ENCODE measurements at places on chromosomes 11 and 22. TPM values are rescaled to one million over a fixed set of nuclear protein-coding genes. Genes with fewer than 3 reads are reported as not detected.

SIK2 gene
- total RNA-seq: 10.7 TPM

CDC42EP2 gene
- 7.9 TPM for total RNA-seq

RCE1 gene
- total RNA-seq: 8.8 TPM

KRTAP5-11 gene
- not detected for total RNA-seq

PANX2 gene
- total RNA-seq: 0.49 TPM

ARHGEF17 gene
- 9.8 TPM for total RNA-seq

DNA sequence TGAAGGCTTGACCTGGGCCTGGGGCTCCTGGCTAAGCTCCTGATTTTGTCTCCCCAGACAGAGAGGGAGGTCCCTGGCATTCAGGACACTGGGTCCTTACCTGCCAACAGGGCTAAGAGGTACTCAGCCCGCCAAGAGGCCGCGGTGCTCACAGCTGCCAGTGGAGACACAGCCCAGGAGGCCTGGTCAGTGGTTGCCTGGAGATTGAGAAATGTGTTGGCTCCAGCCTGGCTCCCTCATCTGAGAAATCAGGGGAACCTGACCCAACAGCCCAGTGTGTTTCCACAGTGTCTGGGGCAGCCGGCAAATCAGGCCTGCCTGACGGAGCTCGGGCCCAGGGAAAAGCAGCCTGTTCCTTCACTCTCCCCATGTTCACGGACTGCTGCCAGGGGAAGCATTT lies 79.4 kb upstream of the NAV2 start:
- peak; percentile 16 for DNase-seq

- DNase-seq: no peak
Observed at GRCh38 chr11:97234016-97234415, 844.2 kb downstream of the JRKL start.

- peak; percentile 69 for DNase-seq
Observed at GRCh38 chr11:70876685-70877084, 375.7 kb downstream of the SHANK2 start.

DNA sequence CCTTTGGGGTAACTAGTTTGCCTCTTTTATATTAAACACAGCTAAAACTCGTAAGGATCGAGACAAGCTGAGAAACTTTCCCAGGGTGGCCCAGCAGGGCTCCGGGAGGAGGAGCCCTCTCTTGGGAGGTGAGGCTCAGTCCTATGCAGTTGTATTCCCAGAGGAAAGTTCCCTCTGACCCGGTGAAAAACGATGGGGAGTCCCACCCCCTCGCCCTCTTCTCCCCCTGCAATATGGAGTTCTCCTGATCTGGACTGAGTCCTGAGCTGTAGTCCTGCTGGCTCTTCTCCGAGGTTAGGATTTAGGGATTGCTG lies 1.3 kb downstream of the NTM start:
- DNase-seq: no peak

DNA sequence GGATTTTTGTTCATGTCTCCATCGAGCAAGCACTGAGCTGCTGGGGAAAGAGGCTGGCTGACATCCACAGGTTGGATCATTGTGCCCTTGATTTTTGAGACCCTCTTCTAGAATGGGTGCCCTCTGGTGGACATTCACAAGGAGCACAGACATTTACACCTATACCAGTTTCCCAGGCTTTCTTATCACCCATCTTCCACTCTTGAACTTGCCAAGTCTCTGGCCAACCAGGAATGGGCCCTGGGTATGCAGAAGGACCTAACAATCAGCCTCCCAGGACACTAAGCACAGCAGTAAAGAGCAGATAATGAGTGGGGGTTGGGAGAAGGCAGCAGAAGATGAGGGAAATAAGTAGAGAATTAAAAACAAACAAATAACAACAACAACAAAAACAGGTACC lies 5.7 kb upstream of the INTS4 start:
- peak; percentile 64 for DNase-seq

GRCh38 chr11:96139691-96140090 lies 203.3 kb downstream of the MAML2 start:
- DNase-seq: no peak

GRCh38 chr11:63916837-63917691 lies at the start of gene RCOR2:
TSS of gene RCOR2 (minus strand) at chr11:63917164. CDS start at chr11:63916456, 708 bp downstream.
- DNase-seq: peak; percentile 81

DNA sequence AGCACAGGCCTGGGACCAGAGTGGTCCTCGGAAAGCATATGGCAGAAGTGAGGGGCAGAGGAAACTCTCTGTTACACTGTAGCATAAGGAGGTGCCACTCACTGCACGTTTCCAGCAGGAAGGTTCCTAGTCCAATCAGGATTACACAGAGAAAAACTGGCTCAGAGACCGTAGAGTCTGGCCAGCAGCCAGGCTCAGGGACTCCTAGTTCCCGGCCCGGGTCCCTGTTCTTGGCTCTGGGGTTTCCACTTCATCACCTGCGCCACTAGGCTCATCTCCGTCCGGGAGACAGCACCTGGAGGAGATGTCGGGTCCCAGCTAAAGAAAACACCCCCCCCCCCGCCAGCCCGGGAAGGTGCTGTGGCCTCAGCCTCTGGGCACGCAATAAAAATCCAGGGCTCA lies 1.1 kb downstream of the TTLL12 start:
- peak; percentile 82 for DNase-seq
